ENCODE measurements at places on chromosomes 16 and 17. TPM values are rescaled to one million over a fixed set of nuclear protein-coding genes. Genes with fewer than 3 reads are reported as not detected.

NPIPA8 gene
- total RNA-seq, result 5.8 TPM

- no peak for ATAC-seq
These were observed 137.9 kb downstream of the CLEC16A start for GRCh38 chr16:11082108-11082859.

DNA sequence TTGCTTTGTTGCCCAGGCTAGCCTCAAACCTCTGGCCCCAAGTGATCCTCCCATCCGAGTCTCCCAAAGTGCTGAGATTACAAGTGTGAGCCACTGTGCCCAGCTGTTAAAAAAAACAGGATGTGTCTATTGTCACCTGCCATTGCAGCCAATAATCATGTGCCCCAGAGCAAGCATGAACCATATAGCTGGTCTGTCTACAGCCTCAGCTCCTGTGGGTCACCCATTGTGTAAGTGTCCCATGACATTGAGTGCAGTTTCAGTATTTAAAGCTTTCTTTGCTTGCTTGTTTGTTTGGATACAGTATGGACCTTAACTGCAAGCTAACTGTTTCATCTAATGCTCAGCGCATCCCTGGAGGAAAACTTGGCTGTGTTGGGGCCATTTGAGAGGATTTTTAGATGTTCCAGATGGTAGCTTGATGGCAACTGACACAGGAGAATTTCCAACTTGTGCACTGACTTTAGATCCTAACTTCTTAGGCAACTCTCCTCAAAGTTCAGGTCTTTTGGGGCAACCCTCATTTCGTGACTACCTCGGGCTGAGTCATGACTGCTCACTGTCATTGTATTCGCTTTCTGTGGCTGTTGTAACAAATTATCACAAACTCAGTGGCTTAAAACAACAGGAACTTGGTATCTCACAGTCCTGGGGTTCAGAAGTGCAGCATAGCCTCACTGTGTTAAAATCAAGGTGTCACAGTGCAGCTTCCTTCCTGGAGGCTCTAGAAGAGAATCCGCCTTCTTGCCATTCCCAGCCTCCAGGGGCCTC lies 30.3 kb upstream of the ADORA2B start:
- ATAC-seq, result peak; percentile 8

CNTNAP1 gene
- 1.3 TPM for total RNA-seq

BRICD5 gene
- 0.36 TPM for total RNA-seq

ADAM11 gene
- total RNA-seq, result 0.96 TPM
